ENCODE measurements at places on chromosomes 12 and 14. TPM values are rescaled to one million over a fixed set of nuclear protein-coding genes. Genes with fewer than 3 reads are reported as not detected.

- no peak for DNase-seq
Measured at GRCh38 chr14:78950649-78951048, 780.5 kb downstream of the NRXN3 start.

DNA sequence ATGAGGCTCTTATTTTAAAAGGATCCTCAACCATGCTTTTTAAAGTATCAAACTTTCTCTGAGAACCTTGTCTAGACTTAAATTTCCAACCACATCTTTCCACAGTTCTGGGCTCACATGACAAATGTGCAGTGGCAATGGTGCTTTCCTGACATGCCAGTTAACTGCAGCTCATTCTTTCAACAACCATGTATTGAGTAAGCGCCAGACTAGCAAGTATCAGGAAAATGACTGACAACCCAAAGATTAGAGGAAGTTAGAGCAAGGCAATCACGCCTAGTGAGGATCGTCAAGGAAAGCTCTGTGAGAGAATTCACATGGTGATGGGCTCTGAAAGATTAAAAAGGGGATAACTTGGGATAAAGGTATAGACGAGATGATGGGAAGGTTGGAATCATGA is 35.8 kb downstream of the FLVCR2 start:
- no peak for DNase-seq

DNA sequence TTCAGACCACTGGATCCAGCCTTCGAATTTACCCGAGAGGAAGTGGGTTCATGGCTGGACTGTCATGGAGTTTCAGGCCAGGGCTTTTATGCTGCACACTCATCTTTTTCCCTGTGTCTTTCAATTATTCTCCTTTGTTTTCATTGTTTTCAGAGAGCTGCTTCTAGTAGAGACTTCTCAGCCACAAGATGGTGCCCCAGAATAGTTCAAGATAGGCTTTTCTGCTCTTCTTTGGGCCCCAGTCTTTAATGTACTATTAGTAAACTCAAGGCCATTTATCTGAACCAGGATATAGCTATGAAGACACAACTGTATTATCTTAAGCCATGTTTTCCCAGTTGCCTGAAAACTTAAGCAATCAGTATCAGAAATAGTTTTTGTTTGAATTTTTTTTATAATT is 30.4 kb upstream of the PSMA6 start:
- no peak for DNase-seq

DNA sequence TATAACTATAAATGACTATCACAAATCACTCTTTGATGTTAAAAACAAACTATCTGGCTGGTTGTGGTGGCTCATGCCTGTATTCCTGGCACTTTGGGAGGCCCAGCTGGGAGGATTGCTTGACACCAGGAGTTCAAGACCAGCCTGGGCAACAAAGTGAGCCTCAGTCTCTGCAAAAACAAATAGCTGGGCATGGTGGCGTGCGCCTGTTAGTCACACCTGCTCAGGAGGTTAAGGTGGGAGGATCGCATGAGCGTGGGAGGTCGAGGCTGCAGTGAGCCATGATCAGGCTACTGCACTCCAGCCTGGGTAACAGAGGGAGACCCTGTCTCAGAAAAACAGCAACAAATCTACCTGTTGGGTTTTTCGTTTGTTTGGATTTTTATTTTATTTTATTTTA is 5.4 kb downstream of the TXNRD1 start:
- no peak for DNase-seq

- no peak for DNase-seq
Measured at GRCh38 chr12:132664206-132665148, 22.7 kb downstream of the POLE start.

PLXNC1 gene
- 0.12 TPM for polyA plus RNA-seq

GRCh38 chr12:68432622-68433021 is 100.5 kb upstream of the MDM1 start:
- no peak for DNase-seq
